ENCODE measurements at places on chromosomes 3 and 15.
A peak's percentile ranks its signal among the peaks of the same experiment; 100 is the strongest.

DNA sequence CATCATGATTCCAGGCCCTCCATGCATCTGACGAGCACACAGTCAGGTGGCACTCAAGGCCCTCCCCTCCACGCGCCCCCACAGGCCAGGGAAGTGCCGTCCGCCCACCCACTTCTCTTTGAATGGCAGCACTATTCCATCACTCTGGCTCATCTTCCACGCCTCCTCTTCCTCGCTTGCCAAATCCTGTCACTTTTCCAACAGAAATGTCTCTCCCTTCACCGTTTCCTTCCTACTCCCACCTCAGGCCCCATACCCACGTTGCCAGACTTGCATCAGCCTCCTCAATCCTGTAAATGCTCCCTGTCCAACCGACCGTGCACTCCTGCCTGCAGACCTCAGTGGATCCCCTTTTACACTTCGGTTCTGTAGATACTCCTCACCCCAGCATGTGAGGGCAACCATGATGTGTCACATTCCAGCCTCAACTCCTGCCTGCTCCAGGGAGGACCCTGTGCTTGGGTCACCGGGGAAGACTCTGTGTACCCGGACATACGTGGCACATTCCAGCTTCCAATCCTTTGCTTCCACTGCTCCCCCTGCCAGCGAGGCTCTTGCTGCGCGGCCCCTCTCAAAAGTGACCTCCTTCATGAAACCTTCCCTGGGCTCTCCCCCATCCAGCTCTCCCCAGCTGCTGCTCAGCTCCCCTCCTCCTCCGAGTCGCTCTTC, 29.6 kb downstream of the ADCY5 start:
- DNase-seq, result no peak

- no peak for DNase-seq
Measured at GRCh38 chr15:39556461-39556860, 24.4 kb upstream of the THBS1 start.

- no peak for DNase-seq
Measured at GRCh38 chr3:38561746-38562466, 65.8 kb downstream of the EXOG start.

GRCh38 chr3:41674449-41674848, 287.5 kb downstream of the ULK4 start:
- DNase-seq, result no peak

DNA sequence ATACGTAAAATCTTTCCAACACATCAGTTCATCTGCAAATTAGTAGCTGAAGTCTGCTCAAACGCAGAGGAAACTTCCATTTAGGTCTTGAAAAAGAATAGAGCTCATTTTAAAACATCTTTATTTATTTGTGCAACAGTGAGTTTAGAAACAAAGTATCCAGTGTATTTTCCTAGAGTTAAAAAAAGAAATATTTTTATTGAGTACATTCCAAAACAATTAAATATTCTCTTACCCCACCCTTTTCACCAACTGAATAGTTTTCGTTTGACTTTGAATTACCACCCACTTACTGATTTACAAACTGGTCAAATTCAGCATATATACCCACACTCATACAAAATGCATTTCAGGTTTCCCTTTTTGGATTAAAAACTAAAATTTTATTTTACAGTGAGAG, 104.7 kb downstream of the ZBTB20 start:
- no peak for DNase-seq

- DNase-seq, result no peak
Measured at GRCh38 chr3:39896184-39896583, 86.8 kb downstream of the MYRIP start.

DNA sequence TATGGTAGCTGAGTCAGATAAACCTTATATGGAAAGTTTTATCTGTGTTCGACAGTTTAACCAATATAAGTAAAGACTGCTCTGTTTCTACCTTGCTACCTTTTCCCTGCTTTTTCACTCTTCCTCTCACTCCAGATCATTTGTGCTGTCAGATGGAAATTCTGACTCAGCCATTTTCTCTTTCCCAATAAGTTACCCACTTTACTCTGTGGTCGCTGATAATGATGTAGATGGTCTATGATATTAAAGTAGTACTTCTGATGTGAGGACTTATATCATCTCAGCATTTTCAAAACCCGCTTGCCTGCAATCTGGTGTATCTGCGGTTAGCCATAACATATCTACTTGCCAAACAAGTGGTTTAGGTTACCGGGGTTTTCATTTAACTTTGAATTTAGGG, 15.0 kb upstream of the UTS2B start:
- DNase-seq, result no peak

GRCh38 chr3:44848634-44849033, 13.1 kb upstream of the TMEM42 start:
- DNase-seq, result no peak

- no peak for DNase-seq
Measured at GRCh38 chr3:123620343-123620742, 35.5 kb upstream of the HACD2 start.

DNA sequence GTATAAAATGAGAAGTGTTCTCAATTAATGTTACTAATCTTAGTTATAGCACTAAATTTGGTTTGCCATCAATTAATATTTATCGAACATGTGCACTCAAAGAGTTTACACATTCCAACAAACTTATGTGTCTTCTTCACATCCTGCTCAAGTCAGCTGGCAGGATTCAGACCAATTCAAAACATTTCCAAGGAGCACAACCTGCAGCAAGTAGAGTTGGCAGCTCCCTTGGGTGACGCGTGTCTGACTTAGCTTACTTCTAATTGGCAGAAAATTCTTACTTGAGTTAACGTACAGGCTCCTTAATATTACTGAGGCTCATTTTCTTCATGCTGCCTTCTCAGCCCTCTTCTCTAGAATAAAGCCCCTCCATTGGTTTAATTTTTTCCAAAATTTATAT, 110.4 kb upstream of the PFN2 start:
- DNase-seq, result no peak

- no peak for DNase-seq
Measured at GRCh38 chr3:126019683-126020082, 50.7 kb downstream of the ROPN1B start.

- peak; percentile 39 for DNase-seq
Measured at GRCh38 chr15:41022487-41023090, 69.3 kb downstream of the CHAC1 start.

GRCh38 chr3:37892927-37893600, 31.4 kb downstream of the CTDSPL start:
- no peak for DNase-seq

- DNase-seq, result no peak
Measured at GRCh38 chr3:46926447-46926846, 48.9 kb downstream of the PTH1R start.

DNA sequence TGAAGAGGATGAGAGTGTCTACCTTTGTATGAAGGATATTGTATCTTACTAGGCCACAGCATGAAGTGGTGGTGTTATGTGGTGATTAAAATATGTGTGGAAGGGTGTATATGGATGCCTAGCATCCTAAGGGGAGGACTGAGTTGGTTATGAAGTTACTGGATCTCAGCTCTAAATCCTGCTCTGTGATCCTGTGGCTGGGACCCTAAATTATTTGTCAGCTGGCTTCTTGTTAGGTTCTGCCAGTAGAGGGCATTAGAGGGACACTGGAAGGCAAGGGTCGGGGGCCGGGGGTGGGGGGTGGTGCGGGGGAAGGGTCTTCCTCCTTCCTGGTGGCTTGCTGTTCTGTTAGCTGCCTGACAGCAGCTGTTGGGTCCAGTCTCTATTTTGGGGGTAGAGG, 34.9 kb downstream of the MORF4L1 start:
- no peak for DNase-seq

DNA sequence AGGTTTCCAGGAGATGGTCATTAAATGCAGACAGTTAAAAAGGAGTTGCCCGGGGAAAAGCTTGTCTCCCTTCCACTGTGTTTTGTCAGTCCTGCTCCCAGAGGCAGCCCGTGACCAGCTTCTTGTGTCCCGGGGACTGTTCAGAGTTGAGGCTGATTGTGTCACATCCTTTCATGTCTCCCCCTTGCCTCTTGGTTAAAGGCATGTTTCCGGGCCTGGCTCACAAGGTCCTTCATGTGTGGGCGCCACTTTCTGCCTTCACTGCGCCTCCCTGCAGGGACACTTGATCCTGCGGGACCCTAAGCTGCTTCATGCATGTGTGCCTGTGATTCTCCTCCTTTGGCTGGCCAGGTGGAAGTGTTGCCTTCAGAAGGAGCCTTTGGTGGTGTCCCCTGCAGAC, 9.2 kb downstream of the CHCHD6 start:
- DNase-seq, result no peak

DNA sequence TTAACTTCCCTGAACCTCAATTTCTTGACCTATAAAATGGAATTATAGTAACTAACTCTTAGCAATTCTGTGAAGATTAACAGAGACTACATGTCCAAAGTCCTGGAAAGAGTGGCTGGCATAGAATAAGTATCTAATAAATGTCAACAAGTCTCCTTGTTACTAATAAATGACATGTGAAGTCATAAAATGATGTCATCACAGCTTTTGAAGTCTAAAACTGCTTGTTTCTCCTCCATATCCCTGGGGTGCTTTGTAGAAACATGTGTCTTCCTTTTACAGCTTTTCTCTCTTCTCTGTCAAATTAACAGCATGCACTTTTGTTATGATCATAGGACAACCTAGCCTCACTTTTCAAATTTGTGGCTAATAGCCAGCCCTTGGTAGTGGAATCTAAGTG, 510.2 kb downstream of the NTRK3 start:
- no peak for DNase-seq

GRCh38 chr3:87503900-87504498, 227.6 kb upstream of the POU1F1 start:
- peak; percentile 14 for DNase-seq

GRCh38 chr3:117903226-117903625, 1131.4 kb downstream of the IGSF11 start:
- DNase-seq, result no peak

DNA sequence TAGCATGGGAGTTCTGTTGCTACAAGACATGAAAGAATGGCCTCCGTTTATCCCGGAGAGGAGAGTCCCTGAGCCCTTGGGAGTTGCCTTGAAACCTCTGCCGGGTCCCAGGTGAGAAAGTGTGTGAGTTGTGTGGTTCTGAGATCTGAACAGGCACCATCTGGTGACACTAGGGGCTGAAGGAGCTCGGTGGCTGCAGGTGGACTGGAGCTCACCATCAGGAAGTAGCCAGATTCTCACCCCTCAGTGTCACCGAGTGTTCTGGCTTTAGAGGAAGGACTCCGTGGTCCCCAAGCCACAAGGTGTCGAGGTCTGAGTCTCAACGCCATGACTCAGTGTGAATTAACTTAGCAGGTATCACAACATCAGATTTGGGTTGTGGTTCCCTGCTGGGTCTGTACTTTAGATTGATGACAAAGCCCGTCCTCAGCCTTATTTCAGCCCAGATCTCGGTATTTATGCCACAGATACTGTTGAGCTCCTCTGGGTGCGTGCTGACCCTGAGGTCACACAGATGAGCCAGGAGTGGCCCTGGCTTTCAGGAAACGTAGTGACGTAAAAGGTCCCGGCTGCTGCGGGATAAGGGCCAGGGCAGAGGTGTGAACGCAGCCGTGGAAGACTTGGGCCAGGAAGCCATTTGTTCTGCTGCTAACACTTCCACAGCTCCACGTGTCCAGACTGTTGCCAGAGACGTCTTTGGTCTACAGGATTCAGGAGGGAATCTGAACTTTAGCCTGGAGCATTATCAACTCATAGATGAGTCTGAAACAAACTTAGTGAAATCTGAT, 54.4 kb downstream of the PGPEP1L start:
- peak; percentile 46 for DNase-seq

DNA sequence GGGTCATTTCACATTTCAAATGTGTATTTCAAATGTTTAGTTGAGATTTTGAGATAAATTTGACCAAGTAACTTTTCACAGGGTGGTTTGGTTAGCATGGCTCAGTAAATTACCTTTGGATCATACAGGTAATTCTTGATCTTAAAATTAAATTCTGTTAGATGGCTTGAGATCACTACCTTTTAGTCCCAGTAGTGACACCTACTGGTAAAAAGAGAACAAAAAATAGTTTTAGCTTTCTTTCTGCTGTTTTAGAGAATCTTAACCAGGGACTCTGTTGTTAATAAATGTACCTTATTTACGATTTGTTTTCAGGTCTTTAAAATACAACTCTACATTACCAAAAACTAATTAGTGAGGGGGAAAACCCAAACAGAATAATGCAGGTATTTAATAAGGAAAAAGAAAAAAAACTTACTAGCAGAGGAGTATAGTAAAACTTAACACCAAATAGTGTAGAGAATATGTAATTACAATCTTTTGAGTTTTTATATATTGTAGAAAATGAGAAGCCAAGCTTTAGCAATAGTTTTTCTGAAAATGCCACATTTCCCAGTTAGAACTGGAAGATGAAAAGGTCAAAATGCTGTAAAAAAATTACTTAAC, 620.3 kb upstream of the AGTR1 start:
- DNase-seq, result no peak

- DNase-seq, result no peak
Measured at GRCh38 chr3:136667081-136667480, 85.1 kb downstream of the STAG1 start.

DNA sequence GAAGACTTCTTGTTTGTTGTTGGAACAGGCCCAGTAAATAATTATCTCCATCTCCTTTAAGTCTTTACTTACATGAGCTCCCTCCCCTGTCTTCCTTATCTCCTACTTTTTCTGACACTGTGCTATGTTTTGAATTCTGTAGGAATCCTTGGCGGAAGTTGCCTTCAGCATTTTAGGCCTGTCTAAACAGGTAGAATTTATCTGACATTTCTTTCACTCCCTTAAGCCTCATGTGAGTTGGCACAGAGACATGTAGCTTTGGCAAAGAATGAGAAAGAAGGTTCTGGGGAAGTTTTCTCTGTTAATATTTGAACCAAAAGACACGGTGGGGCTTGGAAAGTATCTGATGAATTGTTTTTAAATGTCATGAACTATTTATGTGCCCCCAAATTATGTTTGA, 8.1 kb downstream of the MCTP2 start:
- no peak for DNase-seq

GRCh38 chr15:70084461-70084860, 13.3 kb downstream of the TLE3 start:
- no peak for DNase-seq

DNA sequence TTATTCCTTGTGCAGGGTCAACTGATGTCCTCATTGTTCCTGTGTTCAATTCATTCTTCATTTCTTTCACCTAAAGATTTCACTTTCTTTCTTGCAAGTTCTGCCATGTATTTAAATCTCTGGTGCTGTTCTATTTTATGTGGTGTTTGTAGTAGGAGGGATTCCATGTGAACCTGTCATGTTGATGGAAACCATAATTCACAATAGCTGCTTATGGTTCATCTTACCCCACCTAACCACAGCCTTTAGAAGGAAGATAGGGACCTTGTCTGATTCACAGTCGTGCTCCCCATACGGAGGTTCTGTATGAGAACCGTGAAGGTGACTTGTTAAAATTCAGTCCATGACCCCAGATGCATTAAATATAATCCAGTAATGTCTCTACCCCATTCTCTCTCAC, 21.9 kb downstream of the SLCO2A1 start:
- DNase-seq, result no peak

DNA sequence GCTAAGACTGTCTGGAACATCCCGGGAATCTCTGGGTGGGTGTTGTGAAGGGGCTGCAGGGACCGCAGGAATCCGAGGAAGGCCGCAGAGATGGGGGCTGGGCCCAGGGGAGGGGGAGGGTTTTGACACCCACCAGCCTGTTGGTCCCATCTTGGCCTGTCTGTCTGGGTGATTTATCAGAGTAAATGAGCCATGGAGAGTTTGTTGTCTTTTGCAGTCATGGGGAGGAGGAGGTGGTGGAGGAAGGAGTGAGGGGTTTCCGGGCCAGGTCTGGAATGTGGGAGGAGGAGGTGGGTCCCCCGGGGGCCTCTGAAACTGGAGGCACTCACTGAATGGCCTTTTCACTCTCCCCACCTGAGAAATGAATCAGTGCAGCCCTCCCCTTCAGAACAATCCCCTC, 11.5 kb downstream of the SEMA3F start:
- no peak for DNase-seq
